ENCODE measurements at places on chromosomes 16 and 17. TPM values are rescaled to one million over a fixed set of nuclear protein-coding genes. Genes with fewer than 3 reads are reported as not detected.

Gene B3GNT9
- 1.3 TPM for total RNA-seq

Gene SLC5A10
- total RNA-seq, result under 0.01 TPM

Gene CES1
- total RNA-seq, result 0.16 TPM

Gene SMARCE1
- 53.4 TPM for total RNA-seq

Gene TERB1
- total RNA-seq, result 0.06 TPM

Gene IRX3
- 0.25 TPM for total RNA-seq

Gene CEP95
- 18.5 TPM for total RNA-seq

Gene ENGASE
- 23.0 TPM for total RNA-seq

Gene TAC4
- not detected for total RNA-seq

Gene VPS35
- total RNA-seq, result 53.1 TPM

Gene GOSR2
- total RNA-seq, result 30.6 TPM

Gene MYH8
- not detected for total RNA-seq

Gene RECQL5
- total RNA-seq, result 7.1 TPM

Gene C1QTNF8
- not detected for total RNA-seq

Gene CLEC18A
- 0.50 TPM for total RNA-seq

Gene HP
- not detected for total RNA-seq

Gene EMP2
- total RNA-seq, result 37.4 TPM

Gene PDE6G
- 3.5 TPM for total RNA-seq

Gene TNFRSF13B
- not detected for total RNA-seq

Gene SLC16A6
- 0.32 TPM for total RNA-seq

Data from bladder microvascular endothelial cell (primary cell).